ENCODE measurements at places on chromosomes 3 and 15.

DNA sequence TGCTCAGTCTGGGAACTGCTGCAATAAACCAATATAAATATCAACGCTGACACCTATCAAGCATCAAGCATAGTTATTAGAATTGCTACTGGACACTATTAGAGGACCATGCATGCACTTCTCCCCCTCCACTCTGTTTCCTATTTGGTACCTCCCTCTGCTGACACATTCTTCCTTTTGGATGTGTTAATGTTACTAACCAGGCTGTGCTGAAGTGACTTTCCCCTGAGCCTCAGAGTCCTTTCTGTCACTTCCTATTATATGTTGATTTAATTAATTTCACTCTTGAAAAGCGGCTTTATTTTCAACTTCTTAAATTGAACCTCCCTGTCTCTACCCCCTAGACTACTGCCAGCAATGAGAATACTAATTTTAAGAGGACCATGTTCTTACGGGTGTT is 379.1 kb downstream of the MCTP2 start:
- no peak for DNase-seq

DNA sequence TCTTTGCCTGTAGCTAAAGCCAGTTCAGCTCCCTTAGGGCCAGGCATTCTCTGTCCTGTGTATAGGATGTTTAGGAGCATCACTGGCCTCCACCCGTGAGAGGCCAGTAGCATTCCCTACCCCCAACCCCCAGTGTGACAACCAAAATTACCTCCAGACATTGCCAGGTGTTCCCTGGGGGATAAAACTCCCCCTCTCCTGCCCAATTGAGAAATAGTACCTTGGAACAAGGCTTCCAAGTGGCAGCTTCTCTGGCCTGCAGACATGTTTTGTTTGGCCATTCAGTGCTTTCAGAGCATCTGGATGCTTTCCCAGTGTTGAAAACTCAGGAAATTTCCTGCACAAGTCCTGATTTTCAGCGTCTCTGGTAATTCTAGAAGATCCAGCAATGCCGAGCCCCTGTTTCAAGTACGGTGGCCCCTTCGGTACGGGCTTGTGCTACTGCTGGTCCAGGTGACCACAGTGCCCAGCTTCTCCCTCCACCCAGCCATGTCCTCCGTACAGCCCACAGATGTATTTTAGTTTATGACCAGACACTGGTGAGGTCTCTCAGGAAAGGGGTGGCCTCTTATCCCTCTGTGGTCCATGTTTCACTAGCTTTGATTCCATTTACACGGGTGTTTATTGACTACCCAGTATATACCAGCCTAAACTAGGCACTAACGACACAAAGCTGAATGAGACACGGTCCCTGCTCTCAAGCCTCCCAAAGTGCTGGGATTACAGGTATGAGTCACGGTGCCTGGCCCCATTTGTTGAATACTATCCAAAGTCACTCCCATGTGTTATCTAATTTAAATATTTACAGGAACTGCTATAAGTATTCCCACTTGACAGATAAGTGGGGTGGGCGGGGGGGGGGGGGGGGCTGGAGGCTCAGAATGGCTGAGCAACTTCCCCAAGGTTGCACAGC is 125.4 kb upstream of the RAD18 start:
- no peak for DNase-seq

DNA sequence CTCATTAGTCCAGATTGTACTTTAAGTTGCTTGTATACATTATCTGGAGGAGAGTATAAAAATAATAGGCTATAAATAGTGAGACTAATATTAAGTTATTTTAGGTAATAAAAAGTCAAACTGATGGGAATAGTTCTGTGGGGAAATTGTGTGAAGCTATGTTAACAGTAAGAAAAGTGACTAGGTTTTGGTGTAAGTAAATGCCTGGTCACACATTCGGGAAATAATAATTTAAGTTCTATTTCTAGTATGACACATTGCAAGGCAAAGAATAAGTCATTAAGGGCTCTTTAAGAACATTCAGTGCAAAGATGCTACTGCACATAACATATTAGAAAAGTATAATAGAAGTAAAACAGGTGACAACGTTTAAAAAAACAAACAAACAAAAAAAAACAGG is 18.8 kb upstream of the NRROS start:
- no peak for DNase-seq

GRCh38 chr3:110267304-110267845 is 804.2 kb upstream of the NECTIN3 start:
- no peak for DNase-seq

DNA sequence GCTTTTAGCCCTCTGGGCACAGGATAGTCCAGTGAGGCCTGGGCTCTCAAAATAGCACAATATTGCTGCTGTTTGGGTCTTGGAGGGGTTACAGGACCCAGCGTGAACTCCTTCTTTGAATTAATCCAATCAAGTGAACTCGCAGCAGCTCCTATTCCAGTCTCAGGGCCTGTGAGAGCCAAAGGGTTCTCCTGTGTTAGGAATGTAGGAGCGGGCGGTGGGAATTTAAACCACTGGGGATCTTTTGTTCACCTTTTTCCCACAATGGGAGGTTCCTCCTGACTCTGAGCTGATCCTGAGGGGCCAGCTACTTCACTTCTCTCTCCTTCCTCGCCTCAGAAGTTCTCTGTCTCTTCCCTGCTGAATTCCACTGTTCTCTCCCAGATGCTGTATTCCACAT is 504.0 kb downstream of the UNC13C start:
- no peak for DNase-seq

- DNase-seq: no peak
Measured at GRCh38 chr3:180329187-180329586, 272.8 kb upstream of the TTC14 start.

- DNase-seq: peak; percentile 83
Measured at GRCh38 chr3:171187706-171188290, 161.3 kb upstream of the SLC2A2 start.

DNA sequence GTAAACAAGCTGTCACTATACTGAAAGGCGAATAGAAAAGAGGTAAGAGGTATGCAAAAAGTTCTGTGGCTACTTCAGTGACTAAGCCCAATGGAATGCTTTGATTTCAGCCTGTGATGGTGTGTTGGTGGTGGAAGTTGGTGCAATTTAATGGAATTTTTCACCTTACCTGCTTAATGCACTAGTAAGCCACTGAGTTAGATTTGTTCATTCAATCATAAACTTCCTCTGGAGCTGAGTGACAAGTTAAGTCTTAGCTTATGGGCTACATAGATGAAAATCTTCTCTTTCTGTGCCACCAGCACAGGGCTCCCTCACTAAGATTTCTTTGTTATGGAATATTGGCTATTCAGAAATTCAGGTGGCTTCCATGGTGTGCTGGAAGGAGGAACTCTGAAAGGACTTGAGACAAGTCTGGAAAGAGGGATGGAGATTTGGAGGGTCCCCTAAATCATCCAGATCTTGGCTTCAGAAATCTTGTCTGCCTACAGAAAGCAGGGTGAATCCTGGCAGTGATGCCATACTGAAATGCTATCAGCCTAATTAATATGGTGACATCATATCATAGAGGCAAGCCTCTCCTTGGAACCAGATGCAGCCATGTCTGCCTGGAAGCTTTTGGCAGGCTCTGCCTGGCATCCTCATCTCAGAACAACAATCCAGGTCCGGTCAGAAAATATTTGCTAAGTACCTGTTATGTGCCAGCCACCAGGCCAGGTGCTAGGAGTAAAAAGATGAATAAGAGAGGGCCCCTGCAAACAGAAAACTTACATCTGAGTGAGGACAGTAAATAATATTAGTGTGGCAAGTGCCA is 8.1 kb upstream of the GAP43 start:
- no peak for DNase-seq

DNA sequence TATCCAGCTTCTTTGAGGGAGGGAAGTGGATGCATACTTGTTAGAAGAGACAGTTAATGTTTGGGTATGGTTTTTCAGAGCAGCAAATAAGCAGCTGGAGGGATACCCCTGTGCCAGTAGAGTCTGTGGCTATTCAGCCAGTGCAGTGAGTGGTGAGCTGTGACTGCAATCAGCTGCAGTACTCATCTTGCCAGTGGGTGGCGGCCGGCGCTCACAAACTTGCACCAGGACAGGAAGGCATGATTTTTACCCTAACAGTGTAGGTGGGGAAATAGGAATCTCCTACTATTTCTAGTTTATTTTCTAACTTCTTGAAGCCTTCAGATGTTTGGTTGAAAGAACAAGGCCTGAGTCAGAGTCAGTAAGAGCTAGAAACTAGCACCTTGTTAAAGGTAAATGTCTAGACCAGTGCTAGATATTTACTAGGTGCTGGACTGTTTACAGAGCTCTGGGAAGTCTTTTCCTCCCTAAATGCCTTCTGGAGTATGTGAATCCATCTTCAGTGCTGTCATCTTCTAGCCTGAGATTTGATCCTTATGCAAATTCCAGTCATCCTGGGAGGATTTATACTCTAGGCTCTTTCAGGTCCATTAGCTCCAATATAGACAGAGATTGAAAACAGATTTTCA is 23.6 kb downstream of the TIMP4 start:
- peak; percentile 75 for DNase-seq

- DNase-seq: no peak
Measured at GRCh38 chr3:18648159-18648558, 223.0 kb upstream of the SATB1 start.

GRCh38 chr3:183688874-183689273 is 8.7 kb upstream of the YEATS2 start:
- peak; percentile 73 for DNase-seq

- no peak for DNase-seq
Measured at GRCh38 chr3:116165135-116165534, 280.2 kb downstream of the LSAMP start.
